ENCODE measurements at places on chromosomes 11 and 22.
A peak's percentile ranks its signal among the peaks of the same experiment; 100 is the strongest.

- no peak for DNase-seq
These were observed 581 bp upstream of the AP5B1 start for GRCh38 chr11:65781152-65781961.

DNA sequence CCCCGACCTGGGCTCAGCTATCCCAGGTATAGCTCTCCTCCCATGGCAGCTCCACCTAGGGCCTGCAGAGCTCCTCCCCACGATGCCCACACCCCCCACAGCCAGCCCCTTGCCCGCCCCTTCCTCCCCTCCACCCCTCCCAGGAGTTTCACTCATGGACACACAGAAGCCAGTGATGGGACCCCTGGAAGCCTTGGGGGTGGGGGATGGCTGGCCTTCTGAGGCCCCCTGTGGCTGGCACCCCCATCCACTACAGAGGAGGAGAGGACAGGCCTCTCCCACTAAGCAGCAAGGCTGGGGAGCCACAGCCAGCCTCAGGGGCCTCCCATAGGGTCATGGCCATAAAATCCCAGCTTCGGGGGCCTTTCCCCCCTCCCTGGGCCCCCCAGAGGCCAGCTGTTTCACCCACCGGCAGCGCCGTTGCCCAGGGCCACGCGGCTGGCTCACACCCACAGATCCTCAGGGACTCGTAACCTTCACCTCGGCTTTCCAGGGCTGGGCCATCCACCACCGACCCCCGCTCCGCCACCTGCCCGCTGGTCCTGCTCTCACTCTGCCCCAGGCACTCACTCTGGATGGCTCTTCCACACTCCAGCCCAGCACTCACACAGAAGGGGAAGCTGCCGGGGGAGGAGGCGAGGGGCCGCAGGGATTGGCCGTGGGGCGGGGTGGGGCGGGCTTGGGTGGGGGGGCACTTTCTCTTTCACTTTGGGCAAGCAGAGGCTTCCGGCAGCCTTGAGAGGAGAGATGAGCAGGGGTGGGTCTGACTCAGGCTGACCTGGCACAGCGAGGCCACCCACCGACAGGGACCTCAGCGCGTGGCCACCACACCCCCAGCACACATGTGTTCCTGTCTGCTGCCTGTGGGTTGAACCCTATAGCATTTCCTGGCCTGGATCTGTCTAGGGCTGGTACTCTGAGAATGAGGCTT is 2.2 kb downstream of the SLC25A22 start:
- DNase-seq, result peak; percentile 89

DNA sequence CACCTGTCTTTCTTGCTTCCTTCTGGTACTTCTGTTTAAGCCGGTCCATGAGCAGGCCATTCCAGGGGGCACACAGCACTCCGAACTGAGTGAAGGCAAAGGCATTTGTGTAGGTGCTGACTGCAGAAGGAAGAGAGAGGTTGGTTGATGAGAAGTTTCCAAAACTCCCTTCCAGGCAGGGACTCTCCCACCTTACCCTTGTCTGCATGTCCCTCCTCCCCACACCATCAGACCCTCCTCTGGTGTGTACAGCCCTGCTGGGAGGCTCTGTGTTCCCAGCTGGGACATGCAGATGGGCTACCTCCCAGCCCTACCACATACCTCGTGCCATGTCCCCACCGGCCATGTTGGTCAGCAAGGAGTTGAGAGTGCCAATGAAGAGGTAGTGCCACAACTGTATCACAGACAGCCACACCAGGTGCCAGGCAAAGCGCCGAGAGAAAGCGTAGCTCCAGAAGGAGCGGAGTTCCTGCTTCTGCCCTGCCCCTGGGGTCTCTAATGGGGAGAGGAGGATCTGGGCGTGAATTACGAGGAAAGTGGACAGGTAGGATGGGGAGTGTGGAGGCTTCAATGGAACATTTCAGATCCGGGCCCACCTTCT is 12.2 kb downstream of the SLC43A3 start:
- DNase-seq, result no peak

GRCh38 chr22:43476341-43476740 is 64.5 kb downstream of the MPPED1 start:
- DNase-seq, result no peak

DNA sequence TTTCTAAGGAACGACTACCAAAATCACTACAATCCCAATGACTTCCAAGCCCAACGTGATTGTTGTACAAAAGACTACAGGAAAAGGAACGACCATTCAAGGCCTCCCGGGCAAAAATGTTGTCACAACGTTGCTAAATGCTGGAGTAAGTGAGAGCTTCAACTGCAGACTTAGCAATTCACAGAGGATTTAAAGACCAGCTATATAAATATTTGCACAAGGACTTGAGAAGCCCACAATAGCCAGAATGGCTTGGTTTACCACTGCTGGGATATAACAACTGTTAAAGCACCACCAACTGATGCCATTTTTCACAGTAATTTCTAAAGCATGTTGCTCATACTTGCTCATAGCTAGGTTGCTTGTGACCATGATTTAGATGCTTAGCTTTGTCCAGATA is 78.3 kb downstream of the EMSY start:
- DNase-seq, result no peak

GRCh38 chr22:48720662-48721394 is 1106.8 kb downstream of the BRD1 start:
- DNase-seq, result no peak

DNA sequence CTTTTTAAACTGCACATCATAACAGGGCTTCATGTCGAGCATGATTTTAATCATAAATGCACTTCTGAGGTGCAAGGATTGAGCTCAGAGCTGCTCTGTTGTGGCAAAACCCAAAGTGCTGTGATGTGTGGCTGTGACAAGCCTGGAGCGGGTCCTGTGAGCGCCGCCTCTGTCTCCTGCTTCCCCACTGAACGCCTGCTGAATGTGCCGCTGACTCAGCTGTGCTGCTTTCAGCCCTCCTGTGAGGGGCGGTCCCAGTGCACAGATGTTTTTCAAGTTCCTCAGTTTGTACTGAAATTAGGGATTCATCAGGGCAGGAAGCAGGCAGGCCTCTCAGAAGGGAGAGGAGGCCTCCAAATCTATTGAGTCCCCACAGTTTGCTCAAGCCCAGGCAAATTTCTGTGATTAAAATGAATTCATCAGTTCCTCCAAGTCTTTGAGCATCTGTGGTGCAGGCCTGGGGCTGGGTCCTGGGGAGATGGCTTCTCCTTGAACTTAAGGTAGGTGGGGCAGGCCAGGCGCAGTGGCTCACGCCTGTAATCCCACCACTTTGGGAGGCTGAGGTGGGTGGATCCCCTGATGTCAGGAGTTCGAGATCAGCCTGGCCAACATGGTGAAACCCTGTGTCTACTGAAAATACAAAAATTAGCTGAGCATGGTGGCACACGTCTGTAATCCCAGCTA is 3.0 kb upstream of the GTSE1 start:
- DNase-seq, result no peak

GRCh38 chr11:121119440-121119839 is 18.4 kb downstream of the TECTA start:
- no peak for DNase-seq

DNA sequence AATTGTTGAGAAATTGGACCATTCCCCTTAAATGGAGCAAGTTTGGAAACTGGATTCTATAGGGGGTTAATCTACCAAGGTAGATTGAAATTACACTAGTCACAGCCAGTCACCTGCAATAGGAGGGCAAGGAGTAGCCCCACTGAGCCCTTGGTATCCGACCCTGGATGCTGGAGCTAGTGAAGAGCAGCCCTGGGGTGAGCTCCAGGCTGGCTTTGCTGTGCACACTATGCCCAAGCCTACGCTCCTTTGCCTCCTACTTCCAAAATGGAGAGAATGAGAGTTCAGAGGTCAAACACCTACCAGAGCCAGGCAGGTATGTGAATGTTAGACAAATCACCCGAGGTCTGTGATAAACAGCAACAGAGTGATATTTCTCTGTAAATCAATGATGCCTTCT is 23.7 kb downstream of the SNU13 start:
- no peak for DNase-seq

DNA sequence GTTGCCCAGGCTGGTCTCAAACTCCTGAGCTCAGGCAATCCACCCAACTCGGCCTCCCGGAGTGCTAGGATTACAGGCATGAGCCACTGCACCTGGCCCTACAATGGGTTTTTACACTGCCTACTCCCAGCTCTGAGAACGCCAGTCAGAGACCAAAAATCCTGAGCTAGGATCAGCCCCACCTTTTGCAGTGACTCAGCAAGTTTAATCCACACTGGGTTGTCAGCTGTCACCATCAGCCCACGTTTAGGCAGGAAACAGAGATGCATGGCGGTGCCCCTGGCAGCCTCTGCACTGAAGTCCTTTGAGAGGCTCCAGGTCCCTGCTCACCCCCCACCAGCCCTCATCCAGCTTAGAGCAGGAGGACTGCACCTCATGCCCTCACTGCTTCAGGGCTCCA is 117.6 kb downstream of the ARHGAP8 start:
- DNase-seq, result no peak

GRCh38 chr11:109507836-109508561 is 86.0 kb downstream of the C11orf87 start:
- DNase-seq, result no peak

- DNase-seq, result no peak
These were observed 57.9 kb upstream of the NCAM1 start for GRCh38 chr11:112903340-112903739.

DNA sequence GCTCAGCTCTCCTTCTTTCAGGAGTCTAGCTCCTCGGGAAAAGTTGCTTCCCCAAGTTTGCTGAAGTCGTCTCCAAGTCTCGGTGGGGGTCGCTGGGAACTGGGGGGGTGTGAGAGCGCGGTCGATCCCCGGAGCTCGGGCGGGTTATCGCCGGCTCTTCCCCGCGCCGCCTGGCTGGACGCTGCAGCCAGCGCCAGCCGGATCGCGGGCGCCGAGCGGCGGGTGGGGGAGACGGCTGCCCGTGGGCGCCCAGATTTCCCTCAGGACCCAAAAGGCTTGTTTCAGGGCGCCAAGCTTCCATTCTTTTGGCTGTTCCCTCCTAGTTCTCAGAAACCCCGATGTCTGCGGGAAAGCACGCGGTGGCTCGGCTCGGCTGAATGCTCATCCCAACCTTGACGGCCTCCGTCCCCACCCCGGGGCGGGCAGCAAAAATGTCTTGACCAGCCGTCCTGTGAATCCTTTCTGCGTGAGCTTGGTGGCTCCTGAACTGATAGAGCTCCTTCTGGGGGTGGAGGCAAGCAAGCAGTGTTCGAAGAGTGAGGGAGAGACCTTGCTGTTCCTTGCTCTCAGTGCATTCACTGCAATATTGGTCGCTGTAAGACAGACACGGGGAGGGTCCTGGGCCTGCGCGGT is 1.7 kb downstream of the ZBTB16 start:
- no peak for DNase-seq

DNA sequence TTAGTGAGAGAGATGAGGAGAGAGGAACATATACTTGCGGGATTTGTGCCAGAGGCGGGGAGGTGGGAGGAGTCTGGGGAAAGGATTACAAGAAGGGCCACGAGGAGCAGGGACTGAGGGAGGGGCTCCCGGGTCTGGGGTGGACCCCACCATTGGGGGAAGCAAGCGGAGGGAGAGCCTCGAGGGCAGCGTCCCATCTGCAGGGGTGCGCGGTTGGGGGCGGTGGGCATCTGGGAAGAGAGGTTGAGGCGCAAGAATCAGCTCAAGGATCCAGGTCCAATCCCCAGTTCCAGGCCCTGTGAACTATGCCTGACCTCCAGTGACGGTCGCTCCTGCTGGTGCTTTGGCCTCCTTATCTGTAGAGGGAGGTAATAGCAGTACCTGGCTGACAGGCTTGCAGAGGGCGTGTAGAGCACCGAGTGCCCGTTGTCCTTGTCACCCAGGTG is 38.0 kb downstream of the ADAMTS15 start:
- no peak for DNase-seq

DNA sequence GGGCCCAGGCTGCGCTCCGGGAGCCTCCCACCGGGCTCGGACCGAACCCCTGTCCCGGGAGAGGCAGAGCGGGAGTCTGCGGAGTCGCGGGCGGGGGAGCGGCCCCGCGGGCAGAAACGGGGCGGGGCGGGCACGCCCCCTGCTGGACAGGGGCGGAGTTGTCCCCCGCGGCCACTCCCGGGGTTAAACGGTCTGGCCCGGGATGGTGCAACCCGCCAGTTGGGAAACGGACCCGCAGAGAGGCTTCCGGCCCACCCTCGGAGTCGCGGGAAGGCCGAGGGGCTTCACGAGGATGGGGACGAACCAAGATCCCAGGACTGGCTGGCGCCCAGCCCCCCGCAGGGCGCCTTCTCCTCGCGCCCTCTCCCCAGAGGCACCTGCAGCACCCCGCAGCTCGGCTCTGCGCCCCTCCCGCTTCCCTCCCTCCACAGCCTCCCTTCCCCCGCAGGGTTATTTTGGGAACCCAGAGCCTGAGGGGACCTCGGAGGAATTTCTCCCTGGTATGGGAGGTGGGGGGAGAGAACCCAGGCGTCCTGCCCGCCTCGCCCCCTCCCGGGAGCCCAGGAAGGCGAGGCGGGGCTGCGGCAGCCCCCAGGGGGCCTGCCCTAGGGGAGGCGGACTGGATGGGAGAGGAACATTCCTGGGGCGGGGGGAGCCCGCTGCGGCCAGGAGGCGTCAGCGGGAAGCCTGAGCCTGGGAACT is 902 bp downstream of the RASGRP2 start:
- DNase-seq, result peak; percentile 65

DNA sequence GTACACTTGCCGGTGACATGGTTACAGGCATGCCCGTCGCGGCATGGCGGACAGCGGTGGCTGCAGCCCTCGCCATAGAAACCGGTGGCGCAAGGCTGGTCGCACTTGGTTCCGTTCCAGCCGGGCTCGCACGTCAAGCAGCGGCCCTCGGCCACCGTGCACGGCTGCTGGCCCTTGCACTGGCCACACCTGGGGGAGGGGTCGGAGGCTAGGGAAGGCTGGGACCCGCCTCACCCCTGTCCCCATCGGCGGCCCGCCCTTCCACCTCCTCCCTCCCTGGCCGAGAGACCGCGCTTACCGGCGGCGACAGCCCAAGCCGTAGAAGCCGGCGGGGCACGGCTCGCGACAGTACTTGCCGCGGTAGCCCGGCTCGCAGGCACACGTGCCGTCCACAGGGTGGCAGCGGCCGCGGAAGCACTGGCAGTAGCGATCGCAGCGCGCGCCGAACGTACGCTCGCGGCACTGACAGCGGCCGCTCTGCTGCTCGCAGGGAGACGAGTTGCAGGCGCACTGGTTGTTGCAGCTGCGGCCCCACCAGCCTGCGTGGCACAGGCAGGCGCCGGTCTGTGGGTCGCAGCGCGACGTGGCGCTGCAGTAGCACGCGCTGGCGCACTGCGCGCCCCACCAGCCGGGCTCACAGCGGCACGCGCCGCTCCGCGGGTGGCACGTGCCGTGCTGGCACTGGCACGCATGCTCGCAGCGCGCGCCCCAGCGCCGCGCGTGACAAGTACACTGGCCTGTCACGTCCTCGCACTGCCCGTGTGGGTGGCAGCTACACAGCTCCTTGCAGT is 6.7 kb downstream of the SCARF2 start:
- DNase-seq, result peak; percentile 57

Data from stimulated activated CD4-positive, alpha-beta T cell treated with anti-CD3 and anti-CD28 coated beads, Interleukin-4, amount 100 ng/mL, for 4 hours (primary cell).